Chondrocyte (in vitro differentiated cells): ENCODE measurements at places on chromosomes 3 and 15. TPM values are rescaled to one million over a fixed set of nuclear protein-coding genes. Genes with fewer than 3 reads are reported as not detected.
A peak's percentile ranks its signal among the peaks of the same experiment; 100 is the strongest.

ATP13A5 gene
- total RNA-seq = not detected in 3 replicates

UACA gene
- total RNA-seq = 171 to 275 TPM (median 249 TPM) in 3 replicates

P3H2 gene
- 18.2 to 72.4 TPM (median 21.9 TPM) in 3 replicates for total RNA-seq

CEP19 gene
- total RNA-seq = 2.1 to 2.8 TPM (median 2.5 TPM) in 3 replicates

LRRIQ4 gene
- total RNA-seq = not detected in 3 replicates

THSD4 gene
- total RNA-seq = 3.4 to 3.5 TPM (median 3.4 TPM) in 3 replicates

GRCh38 chr3:103511891-103512290, 1077.1 kb downstream of the ZPLD1 start:
- no peak overlapping the region for H3K4me3 ChIP-seq
- no peaks in the 10 kb centered on the region for H3K4me1 ChIP-seq
- H3K27me3 ChIP-seq = peaks cover 3% of the 10 kb centered on the region
- no peaks in the 10 kb centered on the region for H3K36me3 ChIP-seq
- no peak overlapping the region for H3K27ac ChIP-seq

GRCh38 chr3:80890571-80890970, 870.9 kb downstream of the GBE1 start:
- H3K36me3 ChIP-seq = no peaks in the 10 kb centered on the region
- peaks cover 2% of the 10 kb centered on the region for H3K4me1 ChIP-seq
- DNase-seq = no peak
- H3K27ac ChIP-seq = no peak overlapping the region
- H3K4me3 ChIP-seq = no peak overlapping the region
- H3K27me3 ChIP-seq = no peaks in the 10 kb centered on the region

DNA sequence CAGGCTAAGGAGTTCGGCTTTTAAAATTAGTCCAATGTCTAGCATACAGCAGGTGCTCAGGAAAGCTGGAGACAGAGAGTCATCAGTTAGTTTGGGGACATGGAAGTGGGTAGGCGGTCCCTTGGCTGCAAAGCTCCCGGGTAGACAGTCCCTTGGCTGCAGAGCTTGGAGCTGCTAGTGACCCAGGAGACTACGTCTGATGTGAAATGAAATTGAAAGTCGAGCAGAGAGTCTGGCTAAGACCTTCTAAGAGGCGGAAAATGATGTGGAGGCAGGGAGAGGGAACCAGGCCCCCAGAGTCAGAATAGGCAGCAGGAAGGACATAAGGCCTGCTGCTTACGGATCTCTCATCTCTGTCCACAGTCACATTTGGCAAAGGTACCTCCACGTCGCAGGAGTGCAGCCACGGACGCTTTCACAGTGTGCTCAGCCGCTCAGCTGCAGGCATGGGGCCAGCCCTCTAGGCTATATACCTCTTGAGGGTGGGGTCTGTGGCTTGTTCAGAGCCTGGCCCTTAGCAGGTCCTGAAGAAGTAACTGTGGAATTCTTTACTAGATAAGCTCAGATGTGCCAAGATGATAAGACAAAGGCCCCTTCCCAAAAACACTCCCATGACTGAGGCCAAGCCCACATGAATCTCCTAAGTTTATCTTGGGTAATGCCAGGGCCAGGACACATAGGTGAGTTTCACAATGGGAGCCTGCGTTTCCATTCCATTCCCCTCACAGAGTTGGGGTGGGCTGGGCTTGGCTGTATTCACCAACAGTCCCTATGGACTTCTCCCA, 131.7 kb downstream of the XXYLT1 start:
- no peak overlapping the region for H3K27ac ChIP-seq
- DNase-seq = no peak
- H3K4me3 ChIP-seq = no peak overlapping the region
- no peaks in the 10 kb centered on the region for H3K27me3 ChIP-seq

- H3K4me1 ChIP-seq = peaks cover 3% of the 10 kb centered on the region
- peaks cover 79% of the 10 kb centered on the region for H3K36me3 ChIP-seq
- peak overlapping the region; percentile 39 for H3K27ac ChIP-seq
Observed at GRCh38 chr3:120404876-120405275, 45.9 kb downstream of the FSTL1 start.

DNA sequence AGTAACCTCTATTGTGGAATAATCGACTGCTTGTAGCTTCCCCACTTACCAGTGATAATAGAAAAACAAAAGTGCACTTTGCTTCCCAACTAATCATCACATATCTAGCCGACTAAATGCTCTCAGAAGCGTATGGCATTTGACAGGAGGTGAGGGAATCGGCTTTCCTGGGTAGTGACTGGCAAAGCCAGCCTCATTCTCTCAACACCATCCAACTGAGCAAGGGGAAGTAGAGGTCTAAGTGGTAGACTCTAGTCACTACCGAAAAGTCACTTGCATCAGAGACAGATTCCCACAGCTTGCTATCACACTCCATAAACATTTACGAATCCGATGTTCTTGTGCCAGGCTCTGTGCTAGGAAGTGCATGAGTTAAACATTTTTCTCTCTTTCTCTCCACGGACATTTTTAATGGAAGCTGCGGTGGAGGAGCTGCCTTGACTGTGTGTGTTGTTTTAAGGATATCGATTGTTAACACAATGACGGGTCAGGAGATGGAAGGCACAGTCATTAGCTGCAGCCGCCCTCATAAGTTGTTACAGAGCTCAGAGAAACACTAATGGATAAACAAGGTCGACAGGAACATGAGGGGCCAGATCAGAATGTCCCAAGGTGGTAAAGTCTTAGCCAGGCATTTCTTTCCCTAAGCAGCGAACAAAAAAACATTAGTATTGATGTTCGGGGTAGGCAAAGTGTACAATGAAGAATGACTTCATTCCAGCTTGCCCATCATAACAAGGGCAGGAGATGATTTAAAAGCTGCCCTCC, 11.9 kb downstream of the ZNF385D start:
- H3K36me3 ChIP-seq = no peaks in the 10 kb centered on the region
- peaks cover 4% of the 10 kb centered on the region for H3K27me3 ChIP-seq
- no peak overlapping the region for H3K4me3 ChIP-seq
- DNase-seq = no peak

DNA sequence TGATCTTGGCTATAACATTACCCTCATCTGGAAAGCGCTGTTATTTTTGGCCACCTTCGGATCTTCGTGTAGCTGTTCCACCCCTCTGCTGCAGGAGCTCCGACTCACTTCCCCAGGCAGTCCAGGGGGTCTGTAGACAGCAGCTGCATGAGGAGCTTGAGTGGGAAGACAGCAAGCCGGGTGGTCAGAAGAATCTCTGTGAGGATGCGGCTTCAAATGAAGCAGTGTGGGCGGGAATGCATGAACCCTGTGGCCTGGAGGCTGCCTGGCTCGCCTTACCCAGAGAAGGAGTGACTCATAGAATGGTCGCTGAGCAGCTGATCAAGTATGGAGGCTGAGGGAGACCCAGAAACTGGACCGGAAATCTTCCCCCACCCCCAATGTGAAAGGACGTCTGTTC, 45.2 kb upstream of the NR2F2 start:
- peak overlapping the region; percentile 23 for H3K4me3 ChIP-seq
- no peak for DNase-seq
- H3K36me3 ChIP-seq = peaks cover 26% of the 10 kb centered on the region
- peaks cover 19% of the 10 kb centered on the region for H3K4me1 ChIP-seq

DNA sequence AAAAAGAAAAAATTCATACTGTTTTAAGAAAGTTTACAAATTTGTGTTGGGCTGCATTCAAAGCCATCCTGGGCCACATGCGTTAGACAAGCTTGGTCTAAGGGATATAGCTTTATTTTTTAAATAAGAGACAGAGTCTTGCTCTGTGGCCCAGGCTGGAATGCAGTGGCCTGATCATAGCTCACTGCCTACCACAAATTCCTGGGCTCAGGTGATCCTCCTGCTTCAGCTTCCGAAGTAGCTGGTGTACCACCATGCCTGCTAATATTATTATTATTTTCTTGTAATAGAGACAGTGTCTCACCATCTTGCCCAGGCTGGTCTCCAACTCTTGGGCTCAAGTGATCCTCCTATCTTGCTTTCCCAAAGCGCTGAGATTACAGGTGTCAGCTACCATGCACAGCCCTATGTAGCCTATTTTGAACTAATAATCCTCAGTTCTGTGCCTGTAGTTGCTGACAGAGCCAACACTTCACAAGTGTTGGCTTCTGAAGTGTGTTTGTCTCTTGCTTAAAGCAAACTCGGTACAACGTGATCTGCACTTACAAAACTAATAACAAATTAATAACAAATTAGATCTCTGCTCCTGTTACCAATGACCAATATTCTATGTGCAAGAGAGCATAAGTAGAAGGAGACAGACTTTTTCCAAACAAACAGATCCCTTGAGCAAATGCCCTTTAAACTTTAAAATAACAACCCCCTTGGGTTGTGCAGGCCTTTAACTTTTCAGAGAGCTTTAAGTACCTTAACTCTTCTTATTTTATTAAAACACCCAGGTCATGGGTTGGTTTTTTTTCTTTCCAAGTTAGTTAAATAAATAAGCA, 135.2 kb downstream of the VGLL4 start:
- peak overlapping the region; percentile 95 for H3K27ac ChIP-seq
- H3K4me3 ChIP-seq = peak overlapping the region; percentile 28
- no peaks in the 10 kb centered on the region for H3K36me3 ChIP-seq
- H3K4me1 ChIP-seq = peaks cover 44% of the 10 kb centered on the region
- H3K27me3 ChIP-seq = no peaks in the 10 kb centered on the region

- no peak overlapping the region for H3K4me3 ChIP-seq
- no peaks in the 10 kb centered on the region for H3K27me3 ChIP-seq
- peaks cover 20% of the 10 kb centered on the region for H3K4me1 ChIP-seq
- no peaks in the 10 kb centered on the region for H3K36me3 ChIP-seq
Observed at GRCh38 chr3:21447476-21448151, 303.4 kb downstream of the ZNF385D start.

DNA sequence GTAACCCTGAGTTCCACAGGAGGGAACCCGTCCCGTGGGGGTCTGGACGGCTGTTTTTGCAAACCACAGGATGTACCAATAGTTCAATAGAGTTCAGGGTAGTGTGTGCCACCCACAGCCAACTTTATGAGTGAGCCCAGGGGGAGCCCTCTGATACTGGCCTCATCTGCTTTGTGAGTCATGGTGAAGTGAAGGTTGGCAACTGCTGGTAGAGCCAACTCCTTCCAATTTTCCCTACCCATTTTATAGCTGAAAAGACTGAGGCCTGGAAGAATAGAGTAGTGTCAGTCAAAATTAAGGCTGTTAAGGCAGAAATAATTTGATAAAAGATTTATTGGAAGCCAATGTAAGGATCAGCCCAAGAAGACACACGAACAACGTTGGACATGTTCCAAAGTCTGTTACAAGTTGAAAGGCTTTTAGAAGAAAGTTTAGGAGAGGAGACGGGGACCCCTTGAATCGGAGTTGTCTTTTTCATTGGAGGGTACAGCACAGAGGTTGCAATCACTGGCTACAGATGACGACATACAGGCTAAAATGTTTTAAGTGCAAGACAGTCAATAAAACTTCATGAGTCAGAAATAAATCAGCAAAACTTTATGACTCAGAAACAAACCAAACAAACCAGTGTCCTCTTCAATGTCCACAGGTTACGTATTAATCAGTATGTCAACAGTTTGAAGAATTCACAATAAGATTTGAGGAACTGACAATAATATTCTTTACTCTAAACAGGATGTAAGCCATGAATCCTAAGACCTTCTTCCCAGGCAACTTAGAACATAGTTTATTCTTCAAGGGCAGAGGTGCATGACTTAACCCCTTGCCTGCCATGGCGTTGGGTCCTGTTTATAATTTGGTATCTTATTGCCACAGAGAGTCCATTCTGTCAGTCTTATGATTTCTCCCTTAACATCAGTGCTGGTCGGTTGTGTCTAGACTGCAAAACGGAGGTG, 62.9 kb upstream of the NR2E3 start:
- peak overlapping the region; percentile 9 for H3K27ac ChIP-seq
- no peak overlapping the region for H3K4me3 ChIP-seq
- H3K4me1 ChIP-seq = peaks cover 20% of the 10 kb centered on the region
- peaks cover under 1% of the 10 kb centered on the region for H3K27me3 ChIP-seq

DNA sequence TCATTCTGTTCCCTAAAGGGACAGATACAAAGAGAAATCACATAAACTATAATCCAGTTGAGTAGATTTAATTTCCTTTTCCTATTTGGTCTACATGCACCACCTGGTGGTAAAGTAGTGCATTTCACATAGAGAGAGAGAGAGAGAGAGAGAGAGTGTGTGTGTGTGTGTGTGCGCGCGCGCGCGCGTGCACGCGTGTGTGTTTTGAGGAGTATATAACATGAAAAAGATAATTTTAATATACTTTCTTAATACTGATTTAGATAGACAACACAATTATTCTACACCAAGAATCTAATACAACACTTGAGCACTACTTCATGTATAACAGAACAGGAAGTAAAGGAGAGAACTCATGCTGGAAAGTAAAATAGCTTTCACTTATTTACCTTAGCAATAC, 1.1 kb upstream of the FGF7 start:
- DNase-seq = no peak
- no peak overlapping the region for H3K27ac ChIP-seq
- H3K4me1 ChIP-seq = peaks cover 8% of the 10 kb centered on the region
- H3K36me3 ChIP-seq = no peaks in the 10 kb centered on the region

DNA sequence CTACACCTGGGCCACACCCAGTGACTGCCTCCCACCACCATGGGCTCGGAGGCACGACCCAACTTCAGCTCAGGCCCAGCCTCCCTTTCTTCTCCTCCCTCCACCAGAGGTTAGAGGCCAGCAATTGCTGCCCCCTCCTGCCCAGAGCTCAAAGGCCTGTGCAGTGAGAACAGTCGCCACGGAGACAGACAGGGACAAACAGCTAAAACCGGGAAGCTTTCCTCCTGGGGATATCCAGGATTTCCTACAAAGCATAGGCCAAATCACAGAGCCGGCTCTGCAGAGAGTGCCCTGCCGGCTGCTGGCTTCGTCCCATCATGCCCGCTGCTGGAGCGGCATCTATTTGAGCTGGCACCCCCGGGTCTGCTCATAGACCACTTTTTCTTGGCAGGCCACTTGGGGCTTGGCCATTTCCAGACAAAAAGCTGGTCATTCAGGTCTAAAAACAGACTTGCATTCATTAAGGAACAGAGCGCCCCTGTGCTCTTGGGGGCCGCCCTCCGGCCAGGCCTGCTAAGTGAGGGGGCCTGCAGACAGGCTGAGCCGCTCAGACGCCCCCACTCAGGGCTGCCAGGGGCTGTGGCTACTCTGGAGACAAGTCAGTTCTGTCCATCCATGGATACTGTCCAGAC, 17.5 kb downstream of the GRAMD2A start:
- H3K27ac ChIP-seq = peak overlapping the region; percentile 45
- H3K4me3 ChIP-seq = no peak overlapping the region
- peaks cover 15% of the 10 kb centered on the region for H3K4me1 ChIP-seq
- H3K27me3 ChIP-seq = peaks cover 4% of the 10 kb centered on the region
- no peaks in the 10 kb centered on the region for H3K36me3 ChIP-seq

- no peaks in the 10 kb centered on the region for H3K36me3 ChIP-seq
- H3K4me3 ChIP-seq = no peak overlapping the region
- no peak for DNase-seq
- peaks cover 2% of the 10 kb centered on the region for H3K27me3 ChIP-seq
Observed at GRCh38 chr3:168473334-168473890, 377.7 kb upstream of the GOLIM4 start.

DNA sequence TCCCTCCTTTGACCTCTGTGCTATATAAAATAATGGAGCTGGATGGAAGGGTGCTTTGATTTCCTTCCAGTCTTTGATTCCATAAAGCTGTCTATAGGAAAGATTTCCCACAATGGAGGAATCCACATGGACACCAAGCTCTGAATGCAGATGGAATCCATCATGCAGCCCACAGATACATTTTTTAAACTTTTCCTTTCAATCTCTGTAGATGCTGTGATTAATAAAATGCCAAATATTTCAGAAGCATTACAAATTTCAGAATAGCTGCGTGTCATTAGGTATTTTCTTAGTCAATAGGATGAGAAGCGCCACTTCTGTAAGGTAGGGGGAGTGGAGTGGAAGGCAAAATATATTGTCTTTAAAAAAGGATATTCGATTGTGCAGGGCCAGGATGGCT, 489.0 kb downstream of the NTRK3 start:
- DNase-seq = no peak
- peaks cover 3% of the 10 kb centered on the region for H3K36me3 ChIP-seq
- peaks cover 15% of the 10 kb centered on the region for H3K4me1 ChIP-seq
- no peaks in the 10 kb centered on the region for H3K27me3 ChIP-seq

GRCh38 chr3:40867797-40868196, 331.5 kb upstream of the CTNNB1 start:
- H3K4me3 ChIP-seq = no peak overlapping the region
- no peak for DNase-seq
- no peak overlapping the region for H3K27ac ChIP-seq
- H3K4me1 ChIP-seq = peaks cover 43% of the 10 kb centered on the region
